ENCODE measurements at places on chromosomes 12 and 14. TPM values are rescaled to one million over a fixed set of nuclear protein-coding genes. Genes with fewer than 3 reads are reported as not detected.

- no peak for DNase-seq
- 0 out of 2 replicates have a peak, but pooled peaks cover 4% of the 10 kb centered on the region for H3K36me3 ChIP-seq
- no peak overlapping the region for H3K4me3 ChIP-seq
- H3K27me3 ChIP-seq, result no peaks in the 10 kb centered on the region
- H3K27ac ChIP-seq, result peak overlapping the region; percentile 75
Observed at GRCh38 chr14:52352061-52352491, 38.0 kb downstream of the PTGER2 start.

DNA sequence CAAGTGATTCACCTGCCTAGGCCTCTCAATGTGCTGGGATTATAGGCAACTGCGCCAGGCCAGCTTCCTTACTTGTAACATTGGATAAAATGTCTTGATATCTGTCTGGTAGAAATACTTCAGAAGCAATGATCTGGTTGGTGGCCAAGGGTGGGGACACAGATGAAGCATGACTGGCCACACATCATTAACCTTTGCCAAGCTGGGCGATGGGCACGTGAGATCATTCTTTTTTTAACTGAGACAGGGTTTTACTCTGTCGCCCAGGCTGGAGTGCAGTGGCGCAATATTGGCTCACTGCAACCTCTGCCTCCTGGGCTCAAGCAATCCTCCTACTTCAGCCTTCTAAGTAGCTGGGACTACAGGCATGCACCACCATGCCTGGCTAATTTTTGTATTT, 31.1 kb downstream of the PLEKHH1 start:
- peaks cover 20% of the 10 kb centered on the region for H3K27me3 ChIP-seq
- H3K27ac ChIP-seq, result no peak overlapping the region
- no peaks in the 10 kb centered on the region for H3K36me3 ChIP-seq
- H3K4me1 ChIP-seq, result peaks cover 7% of the 10 kb centered on the region
- no peak overlapping the region for H3K4me3 ChIP-seq

- peaks cover 22% of the 10 kb centered on the region for H3K27me3 ChIP-seq
- H3K4me3 ChIP-seq, result no peak overlapping the region
- no peak for DNase-seq
- no peak overlapping the region for H3K27ac ChIP-seq
Observed at GRCh38 chr12:109137055-109137454, 20.7 kb downstream of the ACACB start.

DNA sequence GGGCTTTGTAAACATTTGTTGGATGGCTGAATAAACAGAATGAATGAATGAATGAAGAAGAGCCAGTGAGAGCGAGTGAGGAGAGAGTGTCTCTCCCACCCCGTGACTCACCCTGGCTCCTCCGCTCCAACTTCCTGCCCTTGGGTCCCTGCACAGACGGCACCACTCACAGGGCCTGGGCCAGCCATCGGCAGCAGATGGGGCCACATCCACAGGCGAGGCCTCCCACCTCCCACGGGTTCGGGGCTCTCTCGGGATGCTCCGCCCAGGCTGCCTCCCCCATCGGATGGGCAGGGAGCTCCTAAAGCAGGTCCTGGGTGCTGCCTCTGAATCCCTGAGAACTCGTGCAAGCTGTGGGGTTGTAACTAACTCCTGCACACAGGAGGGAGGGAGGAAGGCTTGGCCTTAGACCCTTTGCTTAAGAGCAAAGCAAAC, 41.3 kb downstream of the CCNK start:
- no peaks in the 10 kb centered on the region for H3K27me3 ChIP-seq
- H3K36me3 ChIP-seq, result peaks cover 5% of the 10 kb centered on the region
- peaks cover 42% of the 10 kb centered on the region for H3K4me1 ChIP-seq

The MMAB gene
- 23.1 TPM for total RNA-seq

- DNase-seq, result no peak
- no peak overlapping the region for H3K27ac ChIP-seq
- peaks cover 6% of the 10 kb centered on the region for H3K4me1 ChIP-seq
- peaks cover 7% of the 10 kb centered on the region for H3K36me3 ChIP-seq
- H3K4me3 ChIP-seq, result no peak overlapping the region
Observed at GRCh38 chr12:94033101-94033500, 115.3 kb upstream of the PLXNC1 start.

GRCh38 chr12:94458877-94459727, 565 bp downstream of the CEP83 start:
- peaks cover 26% of the 10 kb centered on the region for H3K4me1 ChIP-seq
- peaks cover 16% of the 10 kb centered on the region for H3K36me3 ChIP-seq
- no peaks in the 10 kb centered on the region for H3K27me3 ChIP-seq
- H3K4me3 ChIP-seq, result peak overlapping the region; percentile 98
- DNase-seq, result peak; percentile 32
- peak overlapping the region; percentile 98 for H3K27ac ChIP-seq

The OS9 gene
- total RNA-seq, result 158 TPM

GRCh38 chr12:49664591-49665239, 41.4 kb downstream of the PRPF40B start:
- no peak overlapping the region for H3K4me3 ChIP-seq
- H3K36me3 ChIP-seq, result peaks cover 6% of the 10 kb centered on the region
- DNase-seq, result no peak

DNA sequence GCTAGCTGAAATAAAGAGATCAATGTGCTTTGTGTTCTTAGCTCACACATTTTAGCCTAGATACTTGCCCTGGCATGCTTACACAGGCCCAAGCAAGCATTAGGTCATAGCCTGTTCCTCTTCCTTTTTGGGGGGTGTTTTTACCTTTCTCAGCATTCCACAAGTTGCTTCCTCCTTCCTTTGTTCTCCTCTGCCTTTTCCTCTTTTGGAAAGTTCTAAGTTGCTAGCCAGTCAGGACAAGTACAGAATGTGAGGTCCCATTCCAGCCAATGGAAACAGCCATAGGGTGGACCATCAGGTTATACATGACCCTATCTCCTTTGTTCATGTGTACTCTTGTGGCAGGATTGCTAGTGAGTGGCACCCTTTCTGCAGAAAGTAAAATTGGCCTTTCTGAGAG, 154.9 kb downstream of the RASSF9 start:
- H3K4me3 ChIP-seq, result no peak overlapping the region
- H3K36me3 ChIP-seq, result peaks cover 5% of the 10 kb centered on the region
- H3K27me3 ChIP-seq, result no peaks in the 10 kb centered on the region
- no peak for DNase-seq
- no peaks in the 10 kb centered on the region for H3K4me1 ChIP-seq

The TMEM179 gene
- not detected for total RNA-seq

- H3K4me3 ChIP-seq, result no peak overlapping the region
- 0 out of 2 replicates have a peak, but pooled peaks cover 4% of the 10 kb centered on the region for H3K36me3 ChIP-seq
- H3K4me1 ChIP-seq, result peaks cover 5% of the 10 kb centered on the region
- DNase-seq, result no peak
Observed at GRCh38 chr14:63231766-63232165, 27.5 kb downstream of the RHOJ start.

All from HFFc6 (cell line).